AG04449 (cell line): ENCODE measurements at places on chromosomes 11 and 22.

DNA sequence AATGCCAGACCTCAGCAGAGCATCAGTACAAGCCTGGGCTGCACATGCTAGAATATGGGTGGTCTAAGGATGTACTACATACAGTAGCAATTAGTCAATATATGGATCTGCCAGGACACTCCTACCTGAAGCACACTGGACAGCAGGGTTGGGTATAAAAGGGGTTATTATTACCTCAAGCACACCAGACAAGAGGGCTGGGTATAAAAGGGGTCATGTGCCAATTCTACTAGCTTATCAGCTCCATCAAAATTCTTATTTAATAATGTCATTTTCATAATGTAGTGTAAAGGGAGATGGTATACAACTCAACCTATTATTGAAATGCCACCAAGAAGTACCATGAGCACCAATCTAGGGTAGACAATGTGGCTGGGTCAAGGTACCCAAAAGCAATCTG is 44.7 kb upstream of the PRODH start:
- no peak for DNase-seq

GRCh38 chr11:57430952-57431351 is 4.0 kb upstream of the SLC43A3 start:
- no peak for DNase-seq

DNA sequence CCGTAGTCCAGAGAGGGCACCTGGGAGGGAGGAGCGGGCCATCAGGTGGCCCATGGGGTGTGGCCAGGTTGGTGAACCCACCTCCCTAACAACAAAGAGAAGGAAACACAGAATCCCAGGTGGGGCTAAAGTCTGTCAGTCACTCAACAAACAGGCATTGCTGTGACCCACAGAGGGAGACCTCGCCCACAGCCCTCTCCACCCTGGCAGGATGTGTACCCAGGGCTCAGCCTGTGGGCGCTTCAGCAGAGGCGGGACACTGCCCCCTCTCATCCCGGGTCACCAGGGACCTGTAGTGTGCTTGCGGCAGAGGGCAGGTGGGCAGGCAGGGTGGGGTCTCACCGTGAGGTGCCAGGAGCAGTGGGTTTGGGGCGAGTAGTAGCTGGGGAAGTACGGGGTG is 25.1 kb downstream of the TMPRSS6 start:
- no peak for DNase-seq

DNA sequence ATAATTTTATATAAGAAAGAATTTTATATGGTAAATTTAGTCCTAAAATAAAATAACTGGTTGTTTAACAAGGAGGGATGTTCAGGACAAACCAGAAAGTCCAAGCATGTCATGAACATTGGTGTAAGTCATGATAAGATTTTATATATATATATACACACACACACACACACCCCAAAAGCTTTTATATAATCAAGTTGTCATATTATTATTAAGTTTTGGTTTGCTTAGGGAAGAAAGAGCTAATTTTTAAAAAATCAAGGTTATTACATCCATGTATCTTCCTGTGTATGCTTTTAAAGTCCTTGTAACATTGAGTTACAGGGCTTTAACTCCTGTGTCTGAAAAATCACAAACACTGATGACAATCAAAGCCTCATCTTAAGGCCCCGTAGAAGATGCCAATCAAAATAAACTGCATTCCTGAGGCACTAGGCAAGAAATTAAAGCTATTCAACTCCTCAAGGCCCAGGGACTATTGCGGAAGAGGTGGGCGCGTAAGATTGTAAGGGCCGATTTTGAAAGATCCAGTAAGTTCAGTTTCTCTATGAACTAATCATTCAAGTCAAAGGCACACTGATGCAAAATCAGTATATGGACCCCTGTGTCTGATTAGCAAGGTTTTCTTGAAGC is 16.8 kb downstream of the APOL6 start:
- DNase-seq: no peak

DNA sequence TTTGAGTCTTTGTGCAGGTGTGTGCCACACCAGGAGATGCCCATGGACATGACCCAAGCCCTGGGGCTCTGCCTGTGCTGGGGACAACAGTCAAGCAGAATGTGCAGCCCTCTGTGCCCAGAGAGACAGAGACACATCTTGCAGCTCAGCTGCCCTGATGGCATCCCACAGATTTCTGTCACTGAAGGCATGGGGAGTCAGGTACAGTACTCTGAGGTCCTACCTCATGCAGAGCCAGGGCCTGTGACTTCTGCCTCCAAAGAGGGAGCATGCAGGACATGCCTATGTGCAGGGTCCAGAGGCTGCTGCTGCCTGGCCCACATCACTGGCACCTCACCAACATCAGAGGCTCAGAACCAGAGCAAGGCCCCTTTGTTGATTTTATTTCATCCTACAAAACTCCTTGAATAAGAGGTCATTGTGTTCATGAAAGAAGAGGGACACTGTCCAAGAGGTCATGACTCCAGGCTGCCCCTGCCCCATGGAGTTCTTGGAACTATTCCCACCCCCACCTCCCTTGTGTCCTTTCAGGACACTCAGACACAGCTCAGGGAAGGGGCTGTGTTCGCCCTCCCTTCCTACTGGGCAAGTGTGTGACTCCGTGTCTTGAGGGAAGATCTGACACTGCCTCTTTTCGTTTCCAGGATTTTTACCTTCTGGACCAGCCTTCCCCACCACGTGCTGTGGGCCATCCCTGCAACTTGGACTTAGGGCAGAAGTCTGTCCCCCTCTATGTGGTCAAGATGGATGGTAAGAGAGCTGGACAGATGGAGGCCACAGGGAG is 62.3 kb downstream of the BTG4 start:
- no peak for DNase-seq

GRCh38 chr22:49515475-49515874 is 312.2 kb downstream of the BRD1 start:
- no peak for DNase-seq

DNA sequence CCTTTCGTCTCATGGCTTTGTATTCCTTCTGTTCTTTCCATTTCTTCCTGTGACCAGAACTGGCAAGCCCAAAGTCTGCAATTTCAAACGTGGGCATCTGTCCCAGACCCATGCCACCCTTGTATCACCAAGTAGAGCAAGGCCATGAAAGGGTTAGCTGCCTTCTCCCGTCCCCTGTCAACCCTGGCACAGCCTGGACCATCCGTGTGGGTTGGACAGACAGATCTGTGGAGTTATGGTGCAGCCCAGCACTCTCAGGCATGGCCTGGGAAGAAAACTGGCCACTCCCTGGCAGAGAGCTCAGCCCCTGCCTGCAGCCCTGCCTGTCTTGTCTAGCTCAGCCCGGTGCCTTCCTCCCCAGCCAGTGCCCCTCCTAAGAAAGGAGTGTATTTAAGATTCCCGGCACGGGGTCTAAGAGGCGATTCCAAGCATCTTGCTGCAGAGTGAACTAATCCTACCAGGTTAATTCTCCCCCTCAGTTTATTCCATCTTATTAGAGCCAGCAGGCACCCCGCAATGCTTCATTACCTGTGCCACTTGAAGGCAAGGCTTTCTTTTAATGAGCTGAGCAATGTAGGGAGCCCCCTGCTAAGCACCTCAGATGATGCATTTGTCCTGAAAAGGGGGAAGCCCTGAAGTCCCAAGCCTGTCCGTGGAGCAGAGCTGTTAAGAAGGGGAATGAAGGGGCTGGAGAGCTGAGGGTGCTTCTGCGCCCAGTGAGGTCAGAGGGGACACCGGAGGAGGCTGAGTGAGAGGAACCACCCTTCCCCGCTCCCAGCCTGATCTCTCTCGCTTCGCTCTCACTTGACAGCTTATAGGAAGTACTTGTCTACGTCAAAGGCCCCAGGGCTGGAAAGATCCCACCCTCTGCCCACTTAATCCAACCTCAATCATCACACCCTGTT is 130.6 kb downstream of the SPATA19 start:
- DNase-seq: no peak

DNA sequence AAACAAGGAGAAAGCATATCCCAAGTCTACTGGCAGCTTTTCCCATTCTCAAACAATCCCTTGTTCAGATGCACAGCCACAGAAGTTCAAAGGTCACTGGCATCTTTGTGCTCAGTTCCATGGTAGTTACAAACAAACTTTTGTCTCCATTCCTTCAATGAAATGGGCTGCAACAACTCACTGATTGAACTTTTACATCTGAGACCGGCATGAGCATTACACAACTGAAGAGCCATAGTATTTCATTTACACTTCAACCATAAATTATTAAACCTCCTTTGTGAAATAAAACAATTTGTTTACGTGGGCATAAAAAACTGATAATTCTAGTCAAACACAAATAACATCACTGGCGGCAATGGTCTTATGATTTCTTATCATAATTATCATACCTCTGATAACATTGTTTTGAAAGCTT is 67.8 kb upstream of the ARHGAP32 start:
- DNase-seq: no peak
